ENCODE measurements at places on chromosomes 16 and 17. TPM values are rescaled to one million over a fixed set of nuclear protein-coding genes. Genes with fewer than 3 reads are reported as not detected.

MT1H gene
- not detected for total RNA-seq

CCL16 gene
- not detected for total RNA-seq

PYY gene
- not detected for total RNA-seq

OR1A1 gene
- total RNA-seq: not detected

LYRM9 gene
- total RNA-seq: 9.7 TPM

Measured in fibroblast of the aortic adventitia (primary cell).